Left renal pelvis (tissue), 4 donors: ENCODE measurements at places on chromosomes 5 and 9. TPM values are rescaled to one million over a fixed set of nuclear protein-coding genes. Genes with fewer than 3 reads are reported as not detected.

Gene DMRT3
- polyA plus RNA-seq, result 2.1 TPM

Gene FSTL4
- polyA plus RNA-seq, result not detected

GRCh38 chr9:129237164-129237611 lies 59.1 kb upstream of the IER5L start:
- no peak for DNase-seq

DNA sequence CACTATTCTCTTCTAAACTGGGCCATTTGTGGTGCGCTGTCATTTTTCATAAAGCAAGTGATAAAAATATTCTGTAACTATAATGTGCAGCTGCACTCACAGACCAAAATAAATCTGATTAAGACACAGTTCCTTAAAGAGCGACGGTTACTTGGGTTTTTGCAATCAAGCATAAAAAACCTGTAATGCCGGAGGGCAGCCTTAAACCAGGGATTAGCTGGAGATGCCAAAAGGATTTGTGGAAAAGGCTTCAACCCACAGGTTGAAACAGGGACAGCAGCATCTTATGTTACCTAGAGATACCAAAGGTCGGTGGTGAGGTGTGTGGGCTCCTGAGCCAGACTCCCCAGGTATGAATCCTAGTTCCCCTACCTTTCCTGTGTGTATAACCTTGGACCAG lies 49.3 kb downstream of the CTNND2 start:
- DNase-seq, result no peak

Gene MCIDAS
- 1.1 TPM for polyA plus RNA-seq

DNA sequence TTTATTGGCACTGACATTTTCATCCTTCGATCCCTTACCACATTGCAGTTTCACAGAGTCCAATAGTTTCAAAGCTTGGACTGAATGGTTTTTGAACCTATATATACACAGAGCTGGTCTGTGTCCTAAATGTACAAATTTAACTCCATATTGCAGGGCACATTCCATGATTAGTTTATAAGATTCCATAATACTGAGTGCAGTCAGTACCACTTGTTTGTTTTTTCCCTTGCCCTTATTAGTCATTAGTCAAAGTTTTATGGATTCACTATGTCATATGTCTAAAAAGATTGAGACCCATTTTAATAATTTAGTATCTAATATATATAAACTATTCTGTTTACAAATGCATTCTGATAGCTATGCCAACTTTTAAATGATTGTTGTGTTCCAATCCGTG lies 654.8 kb upstream of the MEF2C start:
- no peak for DNase-seq

Gene RGS7BP
- polyA plus RNA-seq, result 8.2 TPM

Gene NPR3
- 19.7 TPM for polyA plus RNA-seq

Gene TUSC1
- 20.4 TPM for polyA plus RNA-seq

GRCh38 chr5:139774980-139775661 lies 20.5 kb upstream of the PSD2 start:
- DNase-seq, result no peak

Gene COMMD10
- polyA plus RNA-seq, result 38.4 TPM

DNA sequence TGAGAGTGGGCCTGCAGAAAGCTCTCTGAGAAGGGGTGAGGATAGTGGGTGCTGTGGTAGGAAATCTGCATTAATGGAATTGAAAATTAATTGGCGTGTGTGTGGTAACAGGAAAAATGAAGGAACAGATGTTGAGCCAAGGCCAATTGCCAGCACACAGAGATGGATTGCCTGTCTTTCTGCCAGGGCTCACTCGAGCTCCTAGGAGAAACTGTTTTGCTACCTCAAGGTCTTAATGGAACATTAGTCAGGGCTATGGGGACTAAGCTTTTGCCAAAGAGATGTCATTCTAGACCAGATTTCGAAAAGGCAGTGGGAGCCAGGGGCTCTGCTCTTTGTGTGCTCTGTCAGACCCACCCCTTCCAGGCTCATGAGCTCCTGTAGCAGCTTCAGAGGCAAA lies 124.0 kb upstream of the EFNA5 start:
- no peak for DNase-seq
